ENCODE measurements at places on chromosomes 4 and X. TPM values are rescaled to one million over a fixed set of nuclear protein-coding genes. Genes with fewer than 3 reads are reported as not detected.
A peak's percentile ranks its signal among the peaks of the same experiment; 100 is the strongest.

- H3K4me1 ChIP-seq = no peaks in the 10 kb centered on the region
- H3K36me3 ChIP-seq = no peaks in the 10 kb centered on the region
- no peak overlapping the region for H3K27ac ChIP-seq
- no peaks in the 10 kb centered on the region for H3K27me3 ChIP-seq
- H3K4me3 ChIP-seq = no peak overlapping the region
Observed at GRCh38 chr4:104395168-104395614, 99.5 kb downstream of the CXXC4 start.

DNA sequence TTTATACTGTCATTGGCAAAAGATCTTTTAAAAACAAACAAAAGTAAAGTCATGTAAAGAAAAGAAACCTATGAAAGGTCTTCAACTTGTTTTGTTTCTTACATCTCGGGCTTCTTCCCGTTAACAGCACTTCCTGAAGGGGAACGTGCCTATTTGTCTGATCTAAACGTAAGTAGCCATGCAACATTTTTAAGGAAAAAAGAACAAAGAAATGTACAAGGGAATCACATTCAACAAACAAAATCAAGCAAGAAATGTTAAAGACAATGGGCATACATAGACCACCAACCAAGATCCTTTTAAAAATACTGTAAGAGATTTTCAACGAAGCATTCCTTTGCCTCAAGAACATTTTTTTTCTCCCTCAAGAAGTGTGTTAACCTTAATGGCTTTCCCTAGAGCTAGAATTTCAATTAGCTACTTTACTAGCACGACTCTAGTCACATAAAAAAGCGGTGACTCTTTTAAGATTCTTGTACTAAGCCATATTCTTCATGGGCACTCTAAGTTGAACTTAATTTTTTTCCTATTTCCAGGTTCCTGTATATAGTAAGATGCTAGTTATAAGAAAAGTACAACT, 112.0 kb upstream of the TTC29 start:
- H3K27ac ChIP-seq = no peak overlapping the region
- H3K4me1 ChIP-seq = no peaks in the 10 kb centered on the region
- H3K36me3 ChIP-seq = no peaks in the 10 kb centered on the region
- H3K27me3 ChIP-seq = no peaks in the 10 kb centered on the region

DNA sequence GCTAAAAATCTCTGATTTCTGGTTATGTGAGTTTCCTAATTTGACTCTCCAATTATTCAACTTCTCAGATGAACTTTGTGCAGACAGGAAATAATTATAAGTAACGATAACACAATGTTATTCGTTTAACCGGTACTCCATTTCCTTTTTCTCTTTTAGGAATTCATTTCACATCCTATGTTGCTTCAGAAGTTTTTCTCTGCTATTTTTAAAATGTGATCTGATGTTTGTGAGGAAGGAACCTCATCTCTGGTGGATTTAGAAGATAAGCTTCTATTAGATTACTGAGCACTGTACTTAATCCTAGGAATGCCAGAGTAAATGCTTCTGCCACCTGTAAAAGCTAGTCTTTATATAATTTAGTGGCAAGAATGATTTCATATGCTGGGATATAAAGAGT, 116.0 kb upstream of the ETNPPL start:
- no peak overlapping the region for H3K27ac ChIP-seq
- H3K27me3 ChIP-seq = no peaks in the 10 kb centered on the region
- no peaks in the 10 kb centered on the region for H3K4me1 ChIP-seq
- no peak for DNase-seq
- no peaks in the 10 kb centered on the region for H3K36me3 ChIP-seq
- H3K4me3 ChIP-seq = no peak overlapping the region

- no peaks in the 10 kb centered on the region for H3K36me3 ChIP-seq
Observed at GRCh38 chr4:33200377-33200776, 2480.2 kb downstream of the PCDH7 start.

DNA sequence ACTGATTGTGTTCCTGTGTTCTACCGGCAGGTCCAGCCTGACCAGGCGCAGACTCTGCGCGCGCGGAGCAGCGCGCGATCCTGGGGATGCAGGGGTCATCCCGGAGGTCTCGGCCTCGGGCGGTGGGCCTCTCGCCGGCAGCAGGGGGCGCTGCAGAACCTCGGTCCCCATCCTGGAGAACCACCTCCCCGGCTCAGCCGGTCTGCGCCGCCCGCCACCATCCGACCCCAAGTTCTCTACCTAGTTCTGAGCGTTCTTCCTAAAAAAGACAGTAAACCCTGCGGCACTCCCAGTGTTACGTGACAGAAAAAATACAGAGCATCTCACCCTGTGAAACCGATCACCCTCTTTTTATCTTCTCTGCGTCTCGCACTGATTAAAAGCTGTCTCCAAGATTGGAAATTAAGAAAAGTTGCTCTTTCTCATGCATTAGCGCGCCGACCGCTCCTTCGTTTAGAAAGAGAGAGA, 1.6 kb downstream of the TRPC3 start:
- no peaks in the 10 kb centered on the region for H3K36me3 ChIP-seq
- no peaks in the 10 kb centered on the region for H3K27me3 ChIP-seq
- DNase-seq = peak; percentile 64
- no peak overlapping the region for H3K27ac ChIP-seq
- H3K4me3 ChIP-seq = peak overlapping the region; percentile 59

DNA sequence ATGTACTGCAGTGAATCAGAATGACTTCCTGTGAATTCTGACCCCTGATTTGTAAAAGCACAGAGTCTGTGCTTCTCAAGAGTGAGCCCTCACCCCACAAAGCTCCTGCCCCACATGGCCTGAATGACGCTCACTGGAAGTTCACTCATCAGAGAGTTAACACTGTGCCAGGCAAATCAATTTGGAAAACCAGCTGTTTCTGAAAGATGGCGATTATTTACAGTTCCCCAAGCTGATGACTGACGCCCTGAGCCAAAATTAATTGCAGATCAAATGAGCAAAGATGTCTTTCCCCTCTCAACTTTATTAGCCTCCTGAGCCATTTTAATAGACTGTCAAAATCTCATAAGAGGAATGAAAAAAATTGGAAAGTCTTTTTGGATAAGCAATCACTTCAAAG, 118.0 kb downstream of the SLC2A9 start:
- DNase-seq = no peak
- H3K27me3 ChIP-seq = no peaks in the 10 kb centered on the region
- H3K36me3 ChIP-seq = no peaks in the 10 kb centered on the region
- H3K4me3 ChIP-seq = no peak overlapping the region
- H3K4me1 ChIP-seq = no peaks in the 10 kb centered on the region
- no peak overlapping the region for H3K27ac ChIP-seq

- H3K4me3 ChIP-seq = no peak overlapping the region
- no peaks in the 10 kb centered on the region for H3K4me1 ChIP-seq
- H3K27ac ChIP-seq = no peak overlapping the region
- no peaks in the 10 kb centered on the region for H3K27me3 ChIP-seq
- no peak for DNase-seq
Observed at GRCh38 chr4:142607976-142608375, 238.1 kb downstream of the INPP4B start.

PDCL2 gene
- total RNA-seq = not detected

ABLIM2 gene
- total RNA-seq = 4.8 TPM

CT55 gene
- not detected for total RNA-seq
